ENCODE measurements at places on chromosomes 5 and 9.

- DNase-seq = no peak
Measured at GRCh38 chr9:72788966-72789735, 163.7 kb downstream of the ALDH1A1 start.

DNA sequence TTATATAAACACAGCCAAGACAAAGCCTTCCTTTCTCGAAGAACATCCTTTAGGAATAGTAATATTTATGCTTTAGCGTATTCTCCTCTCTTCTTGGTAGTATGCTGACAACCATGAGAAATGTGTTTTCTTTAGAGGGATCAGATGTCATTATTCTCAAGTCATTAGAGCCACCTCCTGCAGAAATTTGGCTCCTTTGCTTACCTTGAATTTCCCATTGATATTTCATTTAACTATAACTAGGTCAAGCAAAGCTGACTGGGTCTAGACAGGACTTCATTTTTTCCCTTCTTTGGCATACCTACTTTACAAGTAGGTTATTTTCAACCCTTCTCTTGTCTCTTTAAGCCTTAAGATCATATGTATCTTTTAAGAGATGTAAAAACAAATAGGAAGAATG is 50.3 kb downstream of the SPATA31D1 start:
- no peak for DNase-seq

GRCh38 chr5:57280853-57281252 is 107.0 kb downstream of the GPBP1 start:
- no peak for DNase-seq

GRCh38 chr5:161093100-161093499 is 241.1 kb upstream of the ATP10B start:
- no peak for DNase-seq

GRCh38 chr9:137446851-137447471 is 5.8 kb upstream of the ENTPD8 start:
- no peak for DNase-seq

DNA sequence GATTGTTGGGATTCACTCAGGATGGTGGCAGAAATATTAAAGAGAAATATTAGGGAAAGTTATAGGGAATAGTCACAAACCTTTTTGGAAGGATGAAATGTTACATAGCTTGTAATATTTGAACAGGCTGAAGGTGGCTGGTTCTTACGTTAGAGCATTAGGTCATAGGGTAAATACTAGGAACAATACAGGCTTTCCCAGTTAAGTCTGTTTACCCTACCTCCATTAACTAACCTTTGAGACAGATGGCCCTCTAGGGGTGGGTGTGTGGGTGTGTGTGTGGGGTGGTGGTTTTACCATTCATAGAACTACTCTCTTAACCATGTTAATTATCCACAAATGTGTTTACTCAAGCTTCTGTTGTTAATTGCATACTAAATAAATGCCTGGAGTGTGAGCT is 94.3 kb upstream of the STK32A start:
- DNase-seq = peak; percentile 28

GRCh38 chr9:100575006-100575405 is 2.9 kb upstream of the CAVIN4 start:
- no peak for DNase-seq

GRCh38 chr9:130050462-130050861 is 3.2 kb upstream of the GPR107 start:
- no peak for DNase-seq

- DNase-seq = no peak
Measured at GRCh38 chr5:44565902-44566301, 176.7 kb upstream of the FGF10 start.

DNA sequence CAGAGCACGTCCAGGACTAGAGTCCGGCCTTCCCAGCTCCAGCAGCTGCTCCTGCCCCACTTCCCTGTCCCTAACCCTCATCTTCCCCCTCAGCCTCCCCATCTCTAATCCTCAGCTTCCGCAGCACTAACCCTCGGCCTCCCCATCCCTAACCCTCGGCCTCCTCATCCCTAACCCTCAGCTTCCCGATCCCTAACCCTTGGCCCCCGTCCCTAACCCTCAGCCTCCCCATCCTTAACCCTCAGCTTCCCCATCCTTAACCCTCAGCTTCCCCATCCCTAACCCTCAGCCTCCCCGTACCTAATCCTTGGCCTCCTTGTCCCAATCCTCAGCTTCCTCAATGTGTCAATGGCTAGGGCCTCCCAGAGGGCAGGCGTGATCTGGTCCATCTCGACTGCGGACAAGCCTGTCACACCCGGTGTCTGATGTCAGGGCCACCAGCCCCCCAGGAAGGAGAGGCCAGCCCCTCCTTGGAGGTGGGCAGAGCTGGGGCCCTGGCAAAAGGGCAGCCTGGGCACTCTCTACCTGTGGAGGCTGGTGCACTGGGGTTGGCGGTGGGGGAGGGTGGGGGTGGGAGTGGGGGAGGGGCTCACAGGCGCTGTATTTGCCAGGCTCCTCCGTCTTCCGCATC is 1.4 kb downstream of the OBP2B start:
- DNase-seq = no peak

DNA sequence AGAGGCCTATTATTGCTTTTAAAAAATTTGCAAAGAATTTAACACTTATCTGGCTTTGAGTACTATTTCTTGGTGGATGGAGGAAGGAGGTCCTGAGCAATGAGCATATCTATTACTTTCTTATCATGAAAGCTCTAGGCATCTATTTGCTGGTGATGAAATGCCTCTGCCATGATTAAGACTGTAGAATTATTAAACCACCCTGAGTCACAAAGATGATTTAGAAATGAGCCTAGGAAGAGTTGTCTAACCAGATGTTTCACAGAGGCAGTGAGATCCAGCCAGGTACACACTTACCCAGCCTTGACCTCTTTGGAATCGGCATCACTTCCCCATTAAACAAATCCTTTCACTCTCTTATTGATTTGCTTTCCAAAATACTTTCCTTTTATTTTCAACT is 304.4 kb upstream of the KIF2A start:
- DNase-seq = no peak

DNA sequence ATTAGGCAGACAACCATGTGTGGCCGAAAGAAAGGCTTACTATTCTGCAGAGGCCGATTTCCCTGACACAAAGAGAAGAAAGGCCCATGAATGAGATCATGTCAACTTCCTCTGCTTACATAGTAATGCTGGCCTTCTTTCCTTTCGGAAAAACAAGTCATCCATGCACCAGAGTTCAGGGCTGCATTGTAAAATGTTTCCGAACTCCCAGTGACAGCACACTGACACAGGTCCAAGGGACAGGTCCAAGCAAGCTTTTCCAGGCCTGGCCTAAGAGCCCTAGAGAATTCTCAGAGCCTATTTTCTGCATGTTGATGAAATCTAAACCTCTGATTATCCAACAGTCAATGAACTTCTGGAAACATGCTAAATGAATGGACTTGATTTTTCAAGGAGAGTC is 140.9 kb downstream of the ZNF608 start:
- no peak for DNase-seq

All from HT-29 (cell line).